NCI-H460 (cell line): ENCODE measurements at places on chromosomes 2 and 18.
A peak's percentile ranks its signal among the peaks of the same experiment; 100 is the strongest.

GRCh38 chr2:136065907-136066306 is 52.0 kb downstream of the CXCR4 start:
- DNase-seq: no peak

DNA sequence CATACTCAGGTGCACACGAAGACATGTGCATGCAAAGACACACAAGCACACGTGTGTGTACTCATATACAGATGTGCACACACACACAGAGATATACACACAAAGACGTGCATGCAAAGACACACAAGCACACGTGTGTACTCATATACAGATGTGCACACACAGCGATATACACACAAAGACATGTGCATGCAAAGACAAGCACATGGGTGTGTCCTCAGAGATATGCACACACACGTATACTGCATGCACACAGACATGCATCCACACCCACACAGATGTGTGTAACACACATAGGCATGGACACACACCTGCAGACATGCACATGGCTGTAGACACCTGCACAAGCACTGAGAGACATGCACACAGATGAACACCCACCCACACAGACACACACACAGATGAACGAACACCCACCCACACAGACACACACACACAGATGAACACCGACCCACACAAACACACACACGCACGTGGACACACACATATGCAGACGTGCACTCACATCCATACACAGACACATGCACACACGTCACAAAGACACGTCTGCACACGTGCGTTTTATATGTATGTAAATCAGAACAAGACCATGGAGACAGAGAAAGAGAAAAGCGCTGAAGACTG is 231.9 kb downstream of the TWIST2 start:
- DNase-seq: no peak

DNA sequence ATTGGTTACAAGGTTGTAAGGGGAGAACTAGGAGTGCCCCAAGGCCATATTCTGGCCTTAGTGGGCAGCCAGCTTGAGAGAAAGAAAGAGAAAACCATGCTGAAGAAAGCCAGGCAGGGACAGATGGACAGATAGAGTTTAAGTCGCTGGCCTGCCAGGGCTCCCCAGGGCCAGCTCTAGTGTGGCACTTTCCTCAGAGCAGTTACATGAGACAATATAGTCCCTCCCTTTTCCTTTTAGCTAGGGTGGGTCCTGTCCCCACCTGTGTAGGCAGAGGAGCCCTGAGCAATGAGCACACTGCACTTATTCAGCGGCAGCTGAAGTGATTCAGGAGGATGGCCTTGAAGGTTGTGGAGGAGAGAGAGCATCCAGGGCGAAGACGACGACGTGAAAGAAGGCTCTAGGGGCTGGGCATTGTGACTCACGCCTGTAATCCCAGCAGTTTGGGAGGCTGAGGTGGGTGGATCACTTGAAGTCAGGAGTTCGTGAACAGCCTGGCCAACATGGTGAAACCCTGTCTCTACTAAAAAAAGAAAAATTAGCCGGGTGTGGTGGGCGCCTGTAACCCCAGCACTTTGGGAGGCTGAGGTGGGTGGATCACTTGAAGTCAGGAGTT is 152.0 kb upstream of the SLC1A4 start:
- DNase-seq: no peak

DNA sequence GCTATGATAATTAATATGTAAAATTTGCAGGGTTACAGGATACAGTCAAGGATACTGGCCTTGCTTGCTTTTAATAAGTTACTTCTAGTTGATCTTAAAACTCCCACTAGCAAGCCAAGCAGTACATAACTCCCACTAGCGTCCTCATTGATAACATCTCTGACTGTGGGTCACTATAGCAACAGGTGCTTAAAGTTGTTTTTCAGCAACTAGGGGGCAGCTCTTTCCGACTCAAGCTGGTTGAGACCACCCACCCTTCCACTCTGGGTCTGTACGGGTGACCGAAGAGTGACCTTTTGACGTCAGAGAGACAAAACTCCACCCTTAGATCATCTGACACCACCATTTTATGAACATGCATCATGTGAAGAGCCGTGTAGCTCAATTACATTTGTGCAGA is 208.6 kb downstream of the MYO1B start:
- no peak for DNase-seq

DNA sequence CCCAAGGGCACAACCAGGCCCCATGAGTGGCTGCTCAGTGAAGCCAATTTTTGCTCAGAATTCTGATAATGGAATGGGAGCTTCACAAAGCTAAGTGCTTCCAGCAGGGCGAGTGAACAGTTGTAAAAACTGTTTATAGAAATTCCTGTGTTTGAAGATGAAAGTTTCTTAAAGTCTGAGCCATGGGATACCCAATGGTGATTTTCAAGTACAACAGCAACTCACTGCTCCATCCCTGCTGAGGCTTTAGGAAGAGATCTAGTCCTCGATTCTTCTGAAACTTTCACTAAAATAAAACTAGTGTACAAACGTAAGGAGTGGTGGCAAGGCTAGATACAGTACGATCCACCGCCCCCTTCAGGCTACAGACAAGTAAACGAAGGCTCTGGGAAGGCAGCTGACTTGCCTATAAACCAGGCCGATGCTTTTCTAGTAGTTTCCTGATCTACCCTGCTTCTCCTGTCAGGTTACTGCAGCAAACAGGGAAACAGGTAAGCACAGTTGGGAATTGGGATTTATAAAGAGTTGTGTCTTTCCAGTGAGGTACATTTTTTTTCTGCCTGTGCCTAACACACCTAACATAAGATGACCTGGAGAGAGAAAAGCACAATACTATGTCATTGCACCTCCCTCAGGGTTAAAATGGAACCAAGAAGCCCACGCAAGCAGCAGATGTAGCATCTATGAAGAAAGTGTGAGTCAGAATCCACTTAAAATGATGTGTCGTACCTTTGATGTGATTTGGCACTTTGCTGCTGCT is 108.7 kb downstream of the UXS1 start:
- peak; percentile 21 for DNase-seq

GRCh38 chr2:106841886-106842645 is 43.9 kb downstream of the ST6GAL2 start:
- DNase-seq: no peak

GRCh38 chr18:12911929-12912703 is 28.1 kb upstream of the PTPN2 start:
- DNase-seq: no peak

DNA sequence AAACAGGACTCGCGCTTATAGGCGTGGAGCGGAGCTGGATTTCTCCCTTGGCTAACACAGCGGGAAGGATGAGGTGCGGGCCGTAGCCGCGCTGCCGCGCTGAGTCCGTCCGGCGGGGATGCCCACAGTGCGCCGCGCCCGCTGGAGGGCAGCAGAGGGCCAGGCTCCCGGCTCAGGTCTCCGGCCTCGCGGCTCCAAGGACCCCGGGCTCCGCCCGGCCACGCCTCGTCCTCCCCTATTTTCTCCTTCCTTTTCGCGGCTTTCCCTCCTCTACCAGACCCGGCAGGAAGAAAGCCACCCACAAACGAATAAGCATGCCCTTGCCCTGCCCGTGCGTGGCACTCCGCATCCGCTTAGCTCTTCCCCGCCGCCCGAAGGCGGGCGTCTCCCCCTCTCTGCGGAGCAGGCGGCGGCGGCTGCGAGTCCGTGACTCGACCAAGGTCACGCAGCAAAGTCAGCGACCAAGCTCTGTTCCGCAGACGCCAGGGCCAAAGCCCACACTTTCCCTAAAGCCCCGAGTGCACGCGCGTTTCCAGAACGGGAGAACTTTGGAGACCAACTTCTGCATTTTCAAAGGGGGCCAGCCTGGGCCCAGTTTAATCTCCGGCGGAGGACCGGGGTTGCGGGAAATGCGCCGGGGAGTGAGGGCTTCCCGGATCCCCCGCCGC is 48.5 kb downstream of the KCNIP3 start:
- peak; percentile 83 for DNase-seq

- no peak for DNase-seq
These were observed 230.3 kb upstream of the TCF4 start for GRCh38 chr18:55818284-55818683.

GRCh38 chr2:126766295-126766968 is 110.5 kb downstream of the GYPC start:
- no peak for DNase-seq

DNA sequence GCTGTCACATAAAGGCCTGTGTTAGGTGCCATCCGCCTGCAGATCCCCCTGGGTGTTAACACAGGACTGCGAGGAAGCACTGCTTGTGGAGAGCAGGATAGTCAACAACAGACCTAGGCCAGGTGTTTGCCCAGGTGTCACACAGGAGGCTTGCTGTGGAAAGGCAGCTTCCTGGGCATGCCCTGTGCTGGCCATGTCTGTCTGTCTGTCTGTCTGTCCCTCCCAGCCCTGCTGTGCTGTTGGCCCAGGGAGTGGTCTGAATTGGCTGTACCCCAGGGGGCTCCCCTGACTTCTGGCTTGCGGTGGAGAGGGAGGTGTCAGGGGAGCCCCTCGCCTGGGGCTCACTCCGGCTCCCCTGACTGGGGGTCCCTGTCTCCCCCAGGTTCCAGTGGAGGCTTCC is 53.2 kb downstream of the SH3BP4 start:
- DNase-seq: no peak

- no peak for DNase-seq
These were observed 49.1 kb upstream of the CALCRL start for GRCh38 chr2:187497140-187497539.

DNA sequence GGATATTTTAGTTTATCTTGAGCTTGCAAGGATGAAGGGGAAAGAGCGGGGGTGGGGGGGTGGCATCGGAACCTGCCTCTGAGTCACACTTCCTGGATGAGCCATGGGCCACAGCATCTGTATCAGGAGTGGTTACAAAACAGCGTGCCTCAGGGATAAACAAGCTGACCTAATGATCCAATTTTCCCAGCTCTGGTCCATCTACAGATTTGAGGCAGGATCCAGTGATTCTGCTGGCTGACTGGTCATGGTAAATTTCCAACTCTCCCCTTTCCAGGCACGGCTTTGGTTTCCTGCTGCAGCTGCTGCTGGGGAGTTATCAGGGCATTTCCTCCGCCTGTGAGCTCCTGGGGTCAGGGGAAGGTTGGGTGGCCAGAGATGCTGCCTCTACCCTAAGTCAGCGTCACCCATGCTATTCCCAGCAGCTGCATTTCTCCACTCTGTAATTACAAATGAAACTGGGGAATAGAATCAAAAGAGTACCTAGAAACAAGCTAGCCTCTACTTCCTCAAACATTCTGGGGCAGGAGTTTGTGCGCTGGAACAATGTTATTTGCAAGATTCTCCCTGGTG is 4.7 kb upstream of the HPCAL1 start:
- peak; percentile 54 for DNase-seq
